ENCODE measurements at places on chromosomes 5 and 9.

GRCh38 chr9:115164511-115164974 lies 46.6 kb upstream of the TNC start:
- DNase-seq, result no peak

DNA sequence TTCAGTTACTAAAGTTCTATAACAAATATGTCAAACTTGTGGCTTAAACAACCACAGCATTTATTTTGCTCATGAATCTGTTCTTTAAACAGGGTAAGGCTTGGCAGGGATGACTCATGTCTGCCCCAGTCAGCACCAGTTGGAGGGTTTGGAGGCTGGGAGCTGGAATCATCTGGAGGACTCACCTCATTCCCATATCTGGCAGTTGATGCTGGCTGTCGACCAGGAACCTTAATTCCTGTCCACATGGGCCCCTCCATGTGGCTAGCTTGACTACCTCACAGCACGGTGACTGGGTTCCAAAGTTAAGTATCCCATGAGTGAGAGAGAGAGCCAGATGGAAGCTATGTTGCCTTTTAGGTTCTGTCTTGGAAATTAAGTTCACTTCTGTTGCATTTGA lies 13.8 kb upstream of the CCL28 start:
- DNase-seq, result no peak

- no peak for DNase-seq
Observed at GRCh38 chr5:57177479-57178156, 3.8 kb downstream of the GPBP1 start.

DNA sequence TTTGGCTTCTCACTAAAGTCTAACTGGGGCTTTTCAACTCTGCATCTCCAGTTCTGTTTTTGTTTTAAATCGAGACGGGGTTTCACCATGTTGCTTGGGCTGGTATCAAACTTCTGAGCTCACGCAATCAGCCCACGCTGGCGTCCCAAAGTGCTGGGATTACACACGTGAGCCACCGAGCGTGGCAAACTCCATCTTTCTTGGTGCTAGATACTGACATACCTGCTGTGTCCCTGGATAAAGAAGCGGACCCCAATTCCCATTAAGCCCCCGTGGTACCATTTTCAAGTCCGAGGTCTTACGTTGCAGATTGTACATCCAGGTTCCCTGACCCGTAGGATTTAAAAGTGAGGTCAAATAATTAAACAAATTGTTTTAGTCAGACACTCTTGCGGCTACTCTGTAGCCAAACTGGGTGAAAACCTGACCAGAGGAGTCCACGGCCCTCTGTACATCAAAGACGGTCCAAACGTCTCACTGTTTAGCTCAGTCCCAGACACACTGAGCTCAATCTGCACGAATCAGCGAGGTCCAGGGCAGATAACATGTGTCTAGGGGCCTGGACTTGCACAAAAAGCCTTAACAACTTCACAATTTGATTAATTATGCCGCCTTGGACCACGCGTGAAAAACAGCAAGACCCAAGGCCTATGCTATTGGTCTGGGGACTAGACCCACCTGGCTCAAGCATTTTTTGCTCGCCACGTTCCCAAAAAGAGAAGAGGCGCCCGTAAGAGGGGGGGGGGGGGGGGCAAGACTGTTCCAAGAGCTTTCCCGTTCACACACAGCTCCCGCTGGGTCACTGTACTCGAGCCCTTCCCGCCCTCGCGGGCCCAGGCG lies 727 bp upstream of the DNAJA1 start:
- no peak for DNase-seq

DNA sequence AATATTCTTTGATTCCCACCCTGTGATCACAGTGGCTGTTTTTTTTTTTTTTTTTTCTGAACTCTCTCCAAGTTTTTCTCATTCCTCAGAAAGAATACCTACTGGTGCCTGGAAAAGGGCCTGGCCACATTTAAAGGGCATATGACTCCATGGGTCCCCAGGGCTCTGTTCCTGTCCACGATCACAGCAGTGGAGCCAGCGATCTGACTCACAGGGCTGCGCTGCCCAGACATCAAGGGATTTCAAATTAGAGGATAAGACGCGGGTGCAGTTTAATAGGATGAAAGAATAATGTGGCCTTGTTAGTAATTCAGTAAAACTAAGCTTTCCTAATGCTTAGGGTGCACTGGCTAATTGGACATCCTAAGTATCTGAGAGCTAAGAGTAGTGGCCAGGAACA lies 175.1 kb upstream of the MSX2 start:
- no peak for DNase-seq

GRCh38 chr5:74995926-74996325 lies 56.4 kb downstream of the GCNT4 start:
- no peak for DNase-seq

GRCh38 chr5:90557391-90557790 lies 1.2 kb upstream of the ADGRV1 start:
- no peak for DNase-seq
